Lower leg skin (tissue), 4 donors: ENCODE measurements at places on chromosomes 11 and 22. TPM values are rescaled to one million over a fixed set of nuclear protein-coding genes. Genes with fewer than 3 reads are reported as not detected.

The APOL4 gene
- total RNA-seq: 3.3 TPM

The GAB4 gene
- 0.16 TPM for total RNA-seq

The ASPHD2 gene
- 20.0 TPM for total RNA-seq

The TEX12 gene
- total RNA-seq: not detected
